ENCODE measurements at places on chromosomes 3 and 15.
A peak's percentile ranks its signal among the peaks of the same experiment; 100 is the strongest.

DNA sequence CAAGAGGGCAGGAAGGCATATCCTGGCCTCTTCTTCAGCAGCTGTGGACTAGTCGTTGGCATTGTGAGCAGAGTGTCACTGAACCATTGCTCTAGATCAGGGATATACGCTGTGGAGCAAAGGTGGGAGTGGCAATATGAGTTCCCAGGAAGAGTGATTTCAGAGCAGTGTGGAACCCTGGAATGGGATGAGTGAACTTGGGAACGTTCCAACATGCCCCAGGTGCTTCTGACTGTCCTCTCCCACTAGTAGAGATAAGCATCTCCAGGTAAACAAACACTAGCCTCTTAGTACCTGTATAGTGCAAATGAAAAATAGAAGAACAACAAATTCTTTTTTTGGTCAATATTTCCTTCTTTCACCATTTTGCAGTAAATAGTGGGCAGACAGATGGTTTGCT, 123.6 kb upstream of the VEPH1 start:
- DNase-seq: no peak

DNA sequence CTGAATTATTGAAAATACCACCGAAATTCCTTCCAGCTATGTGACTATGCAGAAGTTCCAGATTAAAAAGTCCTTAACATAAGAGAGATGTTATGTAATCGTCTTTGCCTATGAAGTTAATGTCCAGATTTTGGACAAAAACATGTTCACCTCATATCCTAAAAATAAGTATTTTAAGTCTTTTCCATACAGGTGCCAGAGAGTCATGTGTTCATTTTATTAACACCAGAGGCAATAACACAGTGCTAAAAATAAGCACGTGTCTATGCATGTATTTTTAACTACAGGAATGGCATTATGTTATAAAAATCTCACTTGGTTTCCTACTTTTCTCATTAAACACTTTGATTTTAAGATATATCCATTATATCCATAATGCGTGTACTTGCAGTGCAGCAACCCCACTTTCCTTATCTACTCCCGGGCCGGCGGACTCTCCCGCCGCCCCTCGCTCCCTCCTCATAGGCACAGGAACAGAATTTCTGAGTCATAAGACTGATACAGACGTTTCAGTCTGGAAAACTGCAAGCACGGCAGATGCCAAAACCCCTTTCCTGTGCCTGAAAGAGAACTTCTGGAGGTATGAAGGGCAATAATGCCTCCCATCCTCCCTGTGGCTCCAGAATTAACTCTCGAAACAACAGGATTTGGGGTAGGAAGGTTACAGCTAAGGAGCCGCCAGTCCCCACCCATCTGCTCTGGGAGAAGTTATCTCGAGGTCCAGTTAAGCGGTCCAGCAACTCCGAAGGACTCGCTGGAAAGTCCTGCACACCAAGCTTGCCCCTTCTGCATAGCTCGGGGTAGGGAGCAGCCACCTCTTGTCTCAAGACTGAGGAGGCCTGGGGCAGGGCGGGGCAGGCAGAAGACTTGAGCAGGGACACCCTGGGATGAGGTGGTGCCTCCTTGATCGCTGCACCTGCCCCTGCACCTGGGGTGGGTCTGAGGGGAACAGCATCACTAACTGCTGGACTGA, 22.3 kb upstream of the PSTPIP1 start:
- DNase-seq: no peak

GRCh38 chr3:21826416-21826815, 75.4 kb upstream of the ZNF385D start:
- no peak for DNase-seq

GRCh38 chr15:82942691-82943090, 9.8 kb downstream of the HOMER2 start:
- DNase-seq: no peak

DNA sequence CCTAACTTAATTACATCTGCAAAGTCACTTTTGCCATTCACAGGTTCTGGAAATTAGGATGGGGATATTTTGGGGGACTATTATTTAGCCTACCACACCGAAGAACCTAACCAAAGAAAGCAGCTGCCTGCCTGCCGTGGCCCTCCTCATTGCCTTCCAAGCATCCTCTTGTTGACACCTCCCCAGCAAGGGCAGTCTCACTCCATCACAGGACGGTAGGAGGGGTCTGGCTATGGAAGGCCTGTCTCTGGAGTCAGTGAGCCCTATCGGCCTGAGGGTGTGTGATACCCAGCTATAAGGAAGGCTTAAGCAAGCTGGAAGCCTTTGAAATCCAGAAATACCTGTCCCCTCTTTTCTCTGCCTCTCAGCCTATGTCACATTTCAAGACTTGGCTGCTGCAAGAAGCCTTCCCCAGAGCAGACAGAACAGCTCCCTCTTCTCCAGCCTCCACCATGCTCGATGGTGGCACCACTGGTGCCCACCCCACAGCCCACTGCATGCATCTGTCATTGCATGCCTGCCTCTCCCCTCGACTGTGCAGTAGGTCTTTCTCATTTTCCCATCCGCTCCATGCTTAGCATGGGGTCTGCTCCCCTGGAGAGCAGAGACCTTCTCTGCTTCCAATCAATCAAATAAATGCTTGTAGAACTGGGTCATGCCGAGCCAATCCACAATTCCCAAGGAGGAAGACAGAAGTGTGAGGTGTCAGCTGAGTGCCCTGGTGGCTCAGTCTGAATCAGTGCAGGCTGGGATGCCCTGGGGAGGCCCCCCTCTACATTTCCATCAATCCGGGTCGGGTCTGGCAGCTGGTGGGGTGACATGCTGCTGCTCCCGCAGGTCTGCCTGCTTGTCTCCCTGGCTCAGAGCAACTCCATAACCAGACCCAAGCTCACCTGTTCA, 23.9 kb upstream of the LOXL1 start:
- no peak for DNase-seq

DNA sequence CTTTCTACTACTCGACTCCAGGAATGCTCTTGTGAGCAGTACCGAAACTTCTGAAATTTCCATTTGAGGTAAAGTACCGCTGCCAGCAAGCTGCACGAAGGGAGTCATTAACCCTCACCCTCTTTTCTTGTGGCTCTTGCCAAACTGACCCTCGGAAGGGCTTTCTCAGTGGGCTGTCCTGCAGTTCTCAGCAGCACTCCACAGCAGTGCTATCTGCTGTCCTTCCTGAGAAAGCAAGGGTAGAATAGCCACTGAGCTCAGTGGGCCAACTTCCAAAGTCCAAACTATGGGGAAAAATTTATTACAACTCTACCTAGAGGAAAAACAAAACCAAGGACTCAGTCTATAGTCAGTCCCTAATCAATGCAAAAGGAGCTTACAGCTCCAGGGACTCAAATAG, 38.5 kb upstream of the COL8A1 start:
- DNase-seq: no peak

DNA sequence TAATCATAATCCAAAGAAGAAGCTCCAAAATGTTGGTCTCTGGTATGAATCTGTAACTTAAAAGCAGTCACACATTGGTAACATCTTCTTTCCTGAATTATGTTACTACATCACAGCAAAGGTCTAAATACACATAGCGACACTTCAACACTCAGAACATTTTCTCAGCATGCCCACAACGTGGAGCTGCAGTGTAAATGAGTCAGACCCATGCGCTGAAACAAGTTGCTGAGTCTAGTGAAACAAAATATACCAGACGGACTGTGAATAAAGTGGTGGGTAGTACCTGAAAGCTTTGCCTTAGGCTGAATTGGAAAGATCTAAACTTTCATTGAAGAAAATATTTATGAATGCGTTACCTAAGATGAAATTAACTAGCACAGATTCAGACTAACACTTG, 33.2 kb upstream of the GOLGA8B start:
- DNase-seq: no peak

DNA sequence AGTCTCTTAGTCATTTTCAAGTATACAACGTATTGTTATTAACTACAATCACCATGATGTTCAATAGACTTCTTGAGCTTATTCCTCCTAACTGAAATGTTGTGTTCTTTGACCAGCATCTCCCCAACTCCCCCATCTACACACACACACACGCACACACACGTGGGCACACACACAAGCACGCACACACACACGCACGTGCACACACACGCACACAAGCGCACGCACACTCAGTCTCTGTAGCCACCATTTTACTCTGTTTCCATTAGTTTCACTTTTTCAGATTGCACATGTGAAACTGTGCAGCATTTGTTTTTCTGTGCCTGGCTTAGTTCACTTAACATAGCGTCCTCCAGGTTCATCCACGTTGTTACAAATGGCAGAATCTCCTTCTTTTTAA, 247.0 kb downstream of the XXYLT1 start:
- no peak for DNase-seq

DNA sequence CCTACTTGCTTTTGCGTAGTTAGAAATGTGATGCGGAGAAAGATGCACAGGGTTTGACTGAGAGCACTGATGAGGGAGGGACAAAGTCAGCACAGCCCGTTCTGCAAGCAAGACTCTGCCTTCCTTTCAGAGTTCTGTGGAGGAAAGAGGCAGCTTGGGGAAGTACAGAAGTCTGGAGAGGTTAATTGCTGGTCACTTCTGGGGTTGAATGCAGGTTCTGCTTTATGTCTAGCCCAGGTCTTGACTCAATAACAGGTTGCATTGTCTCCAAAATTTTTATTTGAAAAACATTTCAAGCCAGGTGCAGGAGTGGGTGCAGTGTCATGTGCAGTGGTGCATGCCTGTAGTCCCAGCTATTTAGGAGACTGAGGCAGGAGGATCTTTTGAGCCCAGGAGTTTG, 461.7 kb downstream of the NR2F2 start:
- DNase-seq: no peak

DNA sequence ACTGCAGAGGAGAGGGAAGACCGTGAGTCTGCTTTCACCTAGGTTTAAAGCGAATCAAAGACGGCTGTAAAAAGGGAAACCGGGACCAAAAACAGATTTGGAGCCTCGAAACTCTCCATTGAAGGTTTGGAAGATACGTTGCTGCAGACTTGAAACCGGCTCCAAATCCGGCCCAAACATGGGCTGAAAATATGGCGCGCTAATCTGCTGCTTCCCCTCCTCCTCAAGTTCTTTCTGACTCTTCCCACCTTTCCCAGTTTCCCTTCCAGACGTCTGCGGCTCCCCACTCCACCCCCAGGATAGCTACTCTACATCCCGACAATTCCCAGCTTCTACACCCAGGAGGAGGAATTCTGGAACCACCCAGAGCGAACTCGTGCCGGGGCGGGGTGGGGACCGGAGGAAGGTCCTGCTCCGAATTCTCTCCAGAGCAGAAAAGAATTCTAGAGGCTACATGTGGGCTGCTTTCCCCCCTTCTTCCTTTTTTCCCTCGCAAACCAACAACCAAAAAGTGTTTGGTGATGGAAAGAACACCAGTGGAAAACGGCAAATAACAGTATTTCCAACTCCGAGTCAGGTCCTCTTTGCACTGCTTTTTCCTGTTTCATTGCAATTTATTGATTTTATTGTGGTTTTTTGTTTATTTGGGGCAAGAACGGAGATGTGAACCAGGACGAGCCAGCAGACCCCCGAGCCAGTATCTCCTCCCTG, 8.5 kb downstream of the EOMES start:
- no peak for DNase-seq

DNA sequence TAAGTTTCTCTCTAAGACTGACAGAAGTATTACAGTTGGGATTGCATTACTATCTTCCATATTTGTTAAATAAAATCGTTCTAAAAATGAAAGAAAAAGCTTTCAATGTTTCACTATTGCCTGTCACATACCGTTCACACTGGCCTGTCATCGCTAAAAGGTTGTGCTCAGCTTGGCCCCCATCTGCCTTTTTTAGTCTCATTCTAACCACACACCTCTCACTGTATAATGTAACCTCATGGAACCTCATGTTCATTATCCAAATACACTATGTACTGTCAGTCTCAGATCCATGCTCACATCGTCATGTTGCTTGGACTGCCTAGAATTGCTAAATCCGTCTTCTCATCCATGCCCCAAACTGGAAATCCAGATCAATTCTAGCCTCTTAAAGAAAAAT, 637.8 kb upstream of the ROBO1 start:
- no peak for DNase-seq

GRCh38 chr3:182970811-182971418, 9.4 kb downstream of the DCUN1D1 start:
- DNase-seq: no peak

DNA sequence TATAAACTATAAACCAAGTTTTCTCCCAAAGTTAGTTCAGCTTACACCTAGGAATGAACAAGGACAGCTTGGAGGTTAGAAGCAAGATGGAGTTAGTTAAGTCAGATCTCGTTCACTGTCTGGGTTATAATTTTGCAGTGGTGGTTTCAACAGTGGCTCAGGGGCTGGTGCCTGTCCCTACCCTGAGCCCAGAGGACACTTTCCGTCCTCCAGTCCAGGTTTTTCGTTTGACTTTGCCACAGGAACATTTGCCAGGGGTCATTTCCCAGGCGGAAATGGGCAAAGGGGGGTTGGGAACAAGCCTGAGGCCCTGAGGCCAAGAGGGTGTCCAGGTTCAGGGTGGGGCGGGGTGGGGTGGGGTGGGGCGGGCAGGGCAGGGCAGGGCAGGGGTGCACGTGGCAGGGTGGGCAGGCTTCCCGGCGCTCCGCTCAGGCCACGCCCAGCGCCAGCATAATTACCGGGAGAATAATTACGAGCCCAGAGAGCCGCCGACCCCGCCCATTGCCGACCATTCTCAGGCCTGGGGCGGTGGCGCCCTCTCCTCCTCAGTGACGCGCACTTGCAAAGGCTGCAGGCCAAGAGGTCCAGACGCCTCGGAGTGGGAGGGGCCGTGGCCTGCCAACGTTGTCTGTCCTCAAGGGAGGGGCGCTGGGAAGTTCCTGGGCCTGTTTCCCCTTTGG, 70.4 kb downstream of the KLF13 start:
- DNase-seq: no peak

GRCh38 chr3:65303431-65303830, 615.6 kb upstream of the ADAMTS9 start:
- DNase-seq: no peak

GRCh38 chr3:128680603-128681368, 30.2 kb upstream of the RPN1 start:
- DNase-seq: peak; percentile 92

DNA sequence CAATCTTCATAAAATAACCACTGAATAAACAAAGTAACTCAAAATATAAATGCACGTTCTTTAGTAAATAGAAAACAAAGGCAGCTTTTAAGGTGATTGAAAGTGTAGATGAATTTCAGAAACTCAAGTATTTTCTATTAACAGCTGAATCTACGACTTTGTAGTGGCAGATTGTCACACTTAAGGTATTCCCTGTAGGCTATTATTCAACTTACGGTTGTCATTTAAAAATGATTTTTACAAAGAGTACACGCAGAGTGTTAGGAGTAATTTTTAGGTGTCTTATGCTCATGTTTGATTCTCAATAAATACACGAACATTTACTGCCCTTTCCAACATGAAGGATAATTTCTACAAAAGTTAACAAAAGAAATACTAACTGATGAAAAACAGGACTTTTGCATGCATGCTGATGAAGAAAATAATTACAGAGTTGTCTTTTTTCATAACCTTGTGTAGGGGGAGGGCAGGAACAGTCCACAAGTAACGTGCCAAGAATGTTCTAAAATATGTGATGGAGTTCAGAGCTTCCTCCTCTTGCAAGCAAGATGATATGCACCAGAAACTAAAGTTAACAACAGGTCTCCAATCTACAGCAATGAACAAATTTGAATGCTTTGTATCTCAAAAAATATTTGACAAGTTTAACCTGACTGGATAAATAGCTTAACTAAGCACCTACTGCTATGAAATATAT, 16.7 kb downstream of the DCBLD2 start:
- no peak for DNase-seq
